Caki2 (cell line): ENCODE measurements at places on chromosomes 2 and 18.

GRCh38 chr2:72527424-72527823, 298.4 kb downstream of the EXOC6B start:
- DNase-seq, result no peak

- peak; percentile 52 for DNase-seq
These were observed at the start of gene ZNF804A for GRCh38 chr2:184598316-184599053. TSS of gene ZNF804A (plus strand) at chr2:184598529. CDS start at chr2:184598960, 431 bp downstream.

GRCh38 chr2:45984366-45984765, 312.8 kb upstream of the EPAS1 start:
- DNase-seq, result no peak

DNA sequence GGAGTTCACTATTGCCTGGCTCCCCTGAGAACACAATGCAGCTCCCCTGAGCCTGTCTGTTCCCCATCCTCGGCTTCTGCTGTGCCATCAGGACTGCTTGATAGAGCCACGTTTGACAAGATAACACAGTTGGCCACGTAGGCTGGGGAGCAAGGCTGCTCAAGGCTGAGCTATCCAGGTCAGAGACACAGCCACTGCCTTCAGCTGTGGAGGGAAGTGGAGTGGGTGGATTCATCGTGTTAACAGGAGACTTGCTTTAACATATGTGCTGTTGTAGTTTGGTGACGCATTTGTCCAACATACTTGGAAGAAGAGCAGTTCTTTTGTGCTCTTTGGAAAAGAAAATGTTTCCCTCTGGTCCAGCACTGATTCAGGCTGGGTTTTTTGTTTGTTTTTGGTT, 68.8 kb downstream of the WDSUB1 start:
- DNase-seq, result no peak

- DNase-seq, result no peak
These were observed 759.7 kb upstream of the FANCL start for GRCh38 chr2:59000796-59001195.

DNA sequence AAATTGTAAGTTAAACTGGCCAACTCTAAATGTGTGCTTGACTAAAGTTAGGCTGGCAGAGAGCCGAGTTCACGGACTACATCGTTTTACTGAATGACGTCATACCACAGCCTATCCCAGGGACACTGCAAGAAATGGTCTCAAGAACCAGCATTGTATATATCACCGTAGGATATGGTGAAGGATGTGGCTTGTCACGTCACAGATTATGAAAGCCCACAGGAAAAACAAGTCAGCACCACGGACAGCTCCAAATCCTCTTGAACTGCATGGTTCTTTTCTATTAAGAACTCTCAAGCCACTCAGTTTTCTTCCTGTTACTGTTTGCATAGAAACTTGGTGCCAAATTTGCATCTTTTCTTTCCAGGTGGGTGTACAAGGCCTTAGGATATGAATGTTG, 85.1 kb upstream of the ACAA2 start:
- DNase-seq, result peak; percentile 39

DNA sequence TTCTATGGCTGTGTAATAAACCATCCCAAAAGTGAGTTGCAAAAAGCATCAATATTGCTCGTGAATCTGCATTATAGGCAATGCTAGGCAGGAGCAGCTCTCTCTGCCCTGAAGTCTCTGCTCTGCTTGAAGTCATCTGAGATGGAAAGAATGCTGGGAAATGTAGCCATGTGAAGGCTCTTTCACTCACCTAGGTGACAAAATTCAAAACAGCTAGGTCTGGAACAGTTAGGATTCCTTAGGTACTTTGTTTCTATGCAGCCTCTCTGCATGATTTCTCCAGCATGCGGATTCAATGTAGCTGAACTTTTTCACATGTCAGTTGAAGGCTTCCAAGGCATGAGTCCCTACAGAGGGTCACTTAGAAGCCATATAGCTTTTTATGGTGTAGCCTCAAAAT, 1383.7 kb downstream of the LRP1B start:
- DNase-seq, result no peak

- no peak for DNase-seq
These were observed 1.2 kb downstream of the GPD2 start for GRCh38 chr2:156437272-156437930.

GRCh38 chr2:20057268-20057667, 5.8 kb upstream of the LAPTM4A start:
- DNase-seq, result no peak

- no peak for DNase-seq
These were observed 56.8 kb downstream of the CCNT2 start for GRCh38 chr2:134975281-134976009.

GRCh38 chr2:42886921-42887320, 94.5 kb upstream of the HAAO start:
- peak; percentile 29 for DNase-seq

GRCh38 chr2:43328832-43329231, 102.4 kb upstream of the ZFP36L2 start:
- DNase-seq, result no peak

GRCh38 chr2:25845843-25846505, 32.3 kb downstream of the ASXL2 start:
- no peak for DNase-seq

GRCh38 chr2:164150604-164151003, 414.8 kb upstream of the FIGN start:
- no peak for DNase-seq

- DNase-seq, result no peak
These were observed 259.8 kb downstream of the STK39 start for GRCh38 chr2:167987558-167987957.

- DNase-seq, result no peak
These were observed 43.9 kb upstream of the RAPH1 start for GRCh38 chr2:203578759-203579643.

GRCh38 chr2:178225006-178225805, 30.9 kb downstream of the OSBPL6 start:
- no peak for DNase-seq

GRCh38 chr18:76827205-76828200, 5.1 kb downstream of the ZNF236 start:
- DNase-seq, result no peak

DNA sequence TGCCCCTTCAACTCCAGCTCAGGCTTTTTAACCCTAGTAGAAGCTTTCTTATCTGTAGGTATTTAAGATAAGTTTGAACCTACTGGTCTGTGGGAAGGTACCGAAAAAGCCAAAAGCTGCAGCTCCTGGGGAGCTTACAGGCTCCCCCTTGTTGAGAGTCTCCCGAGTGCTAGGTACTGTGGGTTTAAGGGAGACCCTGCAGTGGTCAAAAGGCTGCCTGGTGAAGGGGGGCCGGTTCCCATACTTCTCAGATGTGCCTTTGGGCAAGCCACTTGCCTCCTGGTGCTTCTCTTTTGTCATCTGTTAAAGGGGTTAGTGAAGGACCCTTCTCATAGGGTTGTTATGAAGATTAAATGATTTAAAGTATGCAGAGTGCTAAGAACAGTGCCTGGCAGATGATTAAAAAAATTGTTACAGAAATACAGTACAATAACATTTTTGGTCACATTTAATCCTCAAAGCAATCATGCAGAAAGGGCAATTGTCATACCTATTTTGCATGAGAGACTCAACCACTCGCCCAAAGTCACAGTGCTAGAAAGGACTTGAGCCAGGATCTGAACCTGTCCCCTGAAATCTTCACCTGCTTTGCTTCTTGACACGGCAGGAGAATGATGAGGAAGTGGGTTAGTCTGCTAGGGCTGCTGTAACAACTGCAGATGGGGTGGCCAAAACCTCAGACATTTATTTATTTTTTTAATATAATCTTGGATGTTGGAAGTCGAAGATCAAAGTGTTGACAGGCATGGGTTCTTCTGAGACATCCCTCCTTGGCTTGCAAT, 62.5 kb downstream of the NEDD4L start:
- DNase-seq, result no peak

DNA sequence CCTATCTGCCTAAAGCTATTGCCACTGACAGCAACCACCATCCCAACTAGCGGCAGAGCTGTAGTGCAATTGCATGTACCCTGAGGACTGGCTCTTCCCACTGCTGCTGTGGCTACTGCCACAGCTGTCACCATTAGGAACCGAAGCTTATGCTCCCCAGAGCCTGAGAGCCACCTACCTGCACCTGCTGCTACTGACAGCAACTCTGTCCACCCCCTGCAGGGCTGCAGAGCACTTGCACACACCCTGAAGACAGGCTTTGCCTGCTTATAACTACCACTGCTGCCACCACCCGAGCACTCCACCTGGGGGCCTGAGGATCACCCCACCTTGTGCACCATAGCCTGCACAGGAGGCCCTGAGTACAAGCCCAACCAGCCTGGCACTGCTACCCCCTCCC, 217.6 kb upstream of the FOSL2 start:
- no peak for DNase-seq

GRCh38 chr2:189483980-189484740, 42.9 kb downstream of the WDR75 start:
- DNase-seq, result no peak

DNA sequence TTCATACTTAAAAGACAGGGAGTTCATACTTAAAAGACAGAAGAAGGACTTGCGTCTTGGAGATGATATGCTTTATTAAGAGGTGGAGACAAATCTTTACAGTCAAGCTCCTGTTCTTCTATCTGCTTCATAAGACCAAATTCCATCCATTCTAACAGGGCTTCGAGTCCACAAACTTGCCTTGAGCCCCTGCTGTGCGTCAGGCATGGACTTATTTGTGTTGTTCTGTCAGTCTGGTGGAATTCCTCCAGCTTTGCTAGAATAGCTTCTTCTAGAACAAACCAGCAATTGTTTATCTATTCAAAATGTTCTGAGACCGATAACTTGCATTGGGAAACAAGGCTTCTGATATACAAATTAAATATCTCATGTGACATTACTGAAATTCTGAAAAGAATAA, 73.9 kb upstream of the SOX11 start:
- DNase-seq, result no peak

GRCh38 chr2:17878281-17879136, at the start of gene KCNS3:
TSS of gene KCNS3 (plus strand) at chr2:17878667. CDS start at chr2:17931009, 52,342 bp downstream.
- DNase-seq, result peak; percentile 68

- no peak for DNase-seq
These were observed 183.1 kb upstream of the SH3BP4 start for GRCh38 chr2:234768608-234769196.

DNA sequence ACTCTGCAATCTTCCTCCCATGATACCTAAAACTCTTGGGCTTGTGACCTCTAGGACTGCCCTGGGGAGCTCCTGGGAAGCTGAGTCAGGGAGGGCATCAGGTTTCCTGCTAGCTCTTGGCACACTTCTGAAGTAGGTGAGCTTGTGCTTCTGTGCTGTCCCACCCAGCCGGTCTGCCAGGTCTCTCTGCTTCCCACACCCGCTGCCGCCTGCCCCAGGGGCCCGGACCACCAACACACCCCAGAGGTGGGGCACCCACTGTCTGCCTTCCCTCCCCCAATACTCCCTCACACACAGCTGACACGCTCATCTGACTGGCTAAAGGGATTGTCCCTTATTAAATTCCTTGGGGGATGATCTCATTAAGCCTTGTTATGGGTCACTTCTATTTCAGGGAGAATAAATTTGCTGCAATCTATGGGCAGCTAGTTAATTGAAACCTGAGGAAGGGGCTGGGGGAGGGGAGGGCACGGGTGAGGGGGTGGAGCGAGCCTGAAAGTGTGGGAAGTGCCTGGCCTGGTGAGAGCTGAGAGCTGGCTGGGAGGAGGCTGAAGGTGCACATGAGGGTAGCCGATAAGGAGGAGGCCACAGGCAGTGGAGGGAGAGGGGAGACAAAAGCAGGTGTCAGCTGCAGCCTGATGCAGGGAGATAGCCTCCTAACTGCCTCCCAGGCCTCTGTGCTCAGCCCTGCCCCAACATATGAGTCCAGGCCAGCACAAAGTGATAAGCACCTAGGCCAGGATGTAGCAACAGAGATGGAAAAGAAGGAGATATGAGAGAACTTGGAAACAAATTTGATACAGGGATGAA, 48.8 kb downstream of the HAUS1 start:
- peak; percentile 86 for DNase-seq

GRCh38 chr2:151808258-151809072, 19.8 kb downstream of the ARL5A start:
- no peak for DNase-seq

DNA sequence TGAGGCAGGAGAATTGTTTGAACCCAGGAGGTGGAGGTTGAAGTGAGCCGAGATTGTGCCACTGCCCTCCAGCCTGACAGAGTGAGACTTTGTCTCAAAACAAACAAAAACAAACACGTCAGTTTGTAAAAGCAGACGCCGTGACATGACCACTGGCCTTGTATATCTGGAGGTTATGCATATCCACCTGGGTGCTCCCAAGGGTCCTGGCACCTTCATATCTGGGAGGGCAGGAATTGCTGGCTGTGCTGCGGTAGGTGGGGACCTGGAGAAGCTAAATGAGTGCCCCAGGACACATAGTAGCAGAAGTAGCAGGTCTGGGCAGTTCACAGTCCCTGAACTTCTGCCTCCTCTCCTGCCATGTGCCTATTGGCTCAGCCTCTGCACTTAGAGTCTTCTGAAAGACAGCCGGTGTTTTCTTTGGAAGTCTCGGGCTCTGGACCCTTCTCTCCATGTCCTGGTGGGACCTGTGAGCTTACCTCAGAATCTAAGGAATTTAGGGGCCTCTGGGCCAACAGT, 30.9 kb upstream of the IL1R2 start:
- DNase-seq, result no peak

DNA sequence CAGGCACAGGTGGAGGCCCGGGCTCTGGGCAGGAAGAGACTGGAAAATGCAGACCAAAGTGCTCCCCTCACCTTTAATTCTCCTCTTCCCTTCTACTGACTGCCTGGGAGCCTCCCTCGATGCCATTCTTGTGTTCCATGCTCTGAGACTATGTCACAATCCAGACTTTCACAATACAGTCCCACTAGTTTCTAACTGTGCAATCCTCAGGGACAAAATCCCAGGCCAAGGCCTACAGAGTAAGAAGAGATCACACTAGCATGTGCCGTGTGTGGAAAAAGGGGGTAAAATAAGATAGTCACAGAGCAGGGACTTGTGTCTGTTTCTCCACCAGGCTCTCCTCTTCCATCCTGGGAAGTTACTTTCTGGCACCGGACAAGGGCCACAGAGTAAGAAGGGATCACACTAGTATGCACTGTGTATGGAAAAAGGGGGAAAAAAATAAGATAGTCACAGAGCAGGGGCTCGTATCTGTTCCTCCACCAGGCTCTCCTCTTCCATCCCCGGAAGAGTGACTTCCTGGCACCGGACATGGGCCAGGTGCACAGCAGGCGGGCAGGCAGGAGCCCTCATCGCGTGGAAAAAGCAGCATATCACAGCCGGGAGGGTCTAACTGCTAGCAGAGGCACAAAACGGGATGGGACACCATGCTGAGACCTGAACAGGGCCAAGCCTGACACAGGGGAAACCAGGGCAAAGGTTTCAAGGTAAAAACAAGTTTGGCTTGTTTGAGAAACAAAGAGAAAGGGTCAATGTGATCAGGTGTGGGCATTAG, 9.6 kb downstream of the CYB5A start:
- DNase-seq, result no peak

DNA sequence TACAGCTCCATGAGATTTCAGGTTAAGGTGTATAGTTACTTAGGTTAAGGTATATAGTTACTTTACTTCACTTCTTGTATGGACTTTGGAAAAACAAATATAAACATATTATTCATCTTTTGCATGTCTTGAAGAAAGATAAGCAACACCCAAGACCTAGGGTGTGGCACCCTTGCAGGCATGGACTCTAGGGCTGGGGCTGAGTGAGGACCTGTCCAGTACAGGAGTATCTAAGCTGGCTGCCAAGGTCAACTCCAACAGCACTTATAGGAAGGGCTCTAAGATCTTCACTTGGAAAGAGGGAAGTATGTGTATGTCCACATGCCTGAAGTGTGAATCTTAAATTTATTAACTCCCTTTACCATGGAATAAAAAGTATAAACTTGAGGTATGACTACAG, 7.1 kb upstream of the TMEM163 start:
- DNase-seq, result no peak
